ENCODE measurements at places on chromosomes 3 and 15.

GRCh38 chr15:69576948-69577351, 124.3 kb downstream of the RPLP1 start:
- no peak for DNase-seq

DNA sequence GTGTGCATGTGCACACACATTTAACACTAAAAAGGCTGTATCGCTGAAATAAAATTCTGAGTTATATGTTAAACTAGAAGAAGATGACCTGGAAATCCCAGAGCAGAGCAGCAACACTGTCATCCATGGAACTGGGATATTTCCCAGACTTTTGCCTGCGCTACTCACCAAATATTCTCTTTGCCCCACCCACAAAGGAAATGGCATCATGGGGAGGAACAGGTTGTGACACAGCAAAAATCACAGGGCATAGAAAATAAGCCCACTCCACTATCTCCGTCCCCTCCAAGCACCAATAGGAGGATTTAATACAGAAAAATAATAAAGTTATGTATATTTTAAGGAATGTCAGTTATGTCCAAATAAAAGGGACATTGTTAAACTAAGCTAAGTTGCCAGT, 71.7 kb downstream of the COL8A1 start:
- DNase-seq = no peak

- DNase-seq = no peak
Measured at GRCh38 chr15:65312400-65312916, 8.0 kb downstream of the RNU5B-1 start.

DNA sequence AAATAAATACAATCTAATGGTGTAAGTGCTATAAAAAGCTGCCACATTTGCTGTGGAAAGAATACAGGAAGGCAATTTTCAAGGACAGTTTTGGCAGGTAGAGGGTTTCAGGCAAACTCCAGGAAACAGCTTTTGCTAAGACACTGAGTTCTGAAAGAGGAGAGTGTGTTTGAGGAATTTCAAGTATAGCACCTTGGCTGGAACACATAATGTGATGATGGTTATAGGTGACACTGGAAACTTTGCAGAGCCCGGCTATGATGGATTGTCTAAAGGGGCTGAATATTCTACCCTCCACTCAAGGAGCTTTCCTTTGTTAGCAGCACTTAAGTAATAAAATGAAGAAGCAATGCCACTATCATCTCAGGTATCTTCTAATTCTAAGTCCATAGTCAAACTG, 209.4 kb upstream of the TGFBR2 start:
- no peak for DNase-seq

DNA sequence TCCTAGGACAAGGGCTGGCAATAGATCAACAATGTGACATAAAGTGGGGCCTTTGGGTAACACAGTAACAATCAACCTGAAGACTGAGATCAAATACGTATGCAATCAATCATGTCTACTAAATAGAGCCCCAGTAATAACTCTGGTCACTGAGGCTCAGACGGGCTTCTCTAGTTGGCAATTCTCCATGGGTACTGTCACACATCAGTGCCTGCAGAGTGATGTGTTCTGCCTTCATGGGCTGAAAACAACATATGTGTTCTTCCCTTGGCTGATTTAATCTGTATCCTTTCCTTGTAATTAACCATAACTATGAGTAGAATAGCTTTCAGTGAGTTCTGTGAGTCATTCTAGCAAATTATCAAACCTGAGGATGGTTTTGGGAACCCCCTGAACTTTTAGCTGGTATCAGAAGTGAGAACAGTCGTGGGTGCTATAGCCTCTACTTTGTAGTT, 113.6 kb downstream of the TMCO5A start:
- no peak for DNase-seq

- no peak for DNase-seq
Measured at GRCh38 chr3:193593668-193594030, 641 bp downstream of the OPA1 start.
